Right cardiac atrium (tissue), 5 donors: ENCODE measurements at places on chromosomes 4 and X. TPM values are rescaled to one million over a fixed set of nuclear protein-coding genes. Genes with fewer than 3 reads are reported as not detected.

CAPN6 gene
- total RNA-seq: not detected

PORCN gene
- 16.1 TPM for total RNA-seq

DNA sequence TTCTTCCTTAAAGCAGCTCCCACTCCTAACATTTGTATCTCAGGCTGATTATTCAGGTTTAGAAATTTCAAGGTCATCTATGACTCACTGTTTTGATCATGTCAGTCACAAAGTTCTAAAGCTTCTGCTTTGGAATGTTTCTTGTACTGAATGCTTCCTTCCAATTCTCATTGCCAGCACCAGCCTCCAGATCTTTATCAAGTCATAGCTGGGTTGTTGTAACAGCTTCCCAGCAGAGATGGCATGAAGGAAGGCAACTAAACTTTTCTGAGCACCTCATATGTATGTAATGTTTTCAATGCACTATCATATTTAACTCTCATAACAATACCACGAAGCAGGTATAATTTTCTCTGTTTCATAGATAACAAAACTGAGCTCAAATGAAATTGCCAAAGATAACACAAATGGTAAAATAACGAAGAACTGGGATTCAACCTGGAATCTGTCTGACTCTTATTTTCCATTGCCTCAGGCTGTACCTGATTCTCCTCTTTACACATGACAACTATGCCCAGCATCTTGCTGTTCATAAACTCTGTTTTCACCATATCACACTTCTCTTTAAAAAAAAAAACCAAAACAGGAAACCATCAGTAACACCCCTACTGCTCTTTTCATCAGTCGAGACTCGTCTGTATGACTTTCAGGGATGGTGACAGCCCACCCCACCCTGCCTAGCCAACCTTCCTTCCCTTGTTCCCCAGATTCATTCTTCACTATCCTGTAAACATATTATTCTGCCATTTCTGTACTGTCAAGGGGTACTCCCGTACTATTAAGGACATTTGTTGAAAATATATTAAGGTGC lies 13.4 kb downstream of the TRPC3 start:
- no peak for DNase-seq

GRCh38 chr4:70399319-70399718 lies 1.6 kb downstream of the OPRPN start:
- no peak for DNase-seq

DNA sequence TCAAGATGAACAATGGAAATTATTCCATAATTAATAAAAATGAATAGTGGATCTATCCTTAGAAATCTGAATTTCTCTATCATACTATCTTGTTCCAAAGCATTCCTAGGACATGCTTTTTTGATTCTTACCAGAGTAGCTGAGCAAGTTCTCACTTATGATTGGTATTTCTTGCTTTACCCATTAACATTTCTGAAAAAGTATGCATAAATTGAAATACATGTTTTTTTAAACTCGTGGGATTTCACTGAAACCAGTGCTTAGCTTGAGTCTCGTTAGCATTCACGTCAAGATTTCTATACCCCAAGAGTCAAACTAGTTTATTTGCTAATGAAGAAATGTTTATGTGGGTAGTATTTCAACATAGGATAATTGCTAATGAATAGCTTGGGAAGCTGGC lies 89.0 kb downstream of the ELOVL6 start:
- no peak for DNase-seq

- DNase-seq: peak; percentile 62
Observed at GRCh38 chr4:113328514-113328913, 279.1 kb downstream of the ANK2 start.

CHIC2 gene
- 18.1 TPM for total RNA-seq

DNA sequence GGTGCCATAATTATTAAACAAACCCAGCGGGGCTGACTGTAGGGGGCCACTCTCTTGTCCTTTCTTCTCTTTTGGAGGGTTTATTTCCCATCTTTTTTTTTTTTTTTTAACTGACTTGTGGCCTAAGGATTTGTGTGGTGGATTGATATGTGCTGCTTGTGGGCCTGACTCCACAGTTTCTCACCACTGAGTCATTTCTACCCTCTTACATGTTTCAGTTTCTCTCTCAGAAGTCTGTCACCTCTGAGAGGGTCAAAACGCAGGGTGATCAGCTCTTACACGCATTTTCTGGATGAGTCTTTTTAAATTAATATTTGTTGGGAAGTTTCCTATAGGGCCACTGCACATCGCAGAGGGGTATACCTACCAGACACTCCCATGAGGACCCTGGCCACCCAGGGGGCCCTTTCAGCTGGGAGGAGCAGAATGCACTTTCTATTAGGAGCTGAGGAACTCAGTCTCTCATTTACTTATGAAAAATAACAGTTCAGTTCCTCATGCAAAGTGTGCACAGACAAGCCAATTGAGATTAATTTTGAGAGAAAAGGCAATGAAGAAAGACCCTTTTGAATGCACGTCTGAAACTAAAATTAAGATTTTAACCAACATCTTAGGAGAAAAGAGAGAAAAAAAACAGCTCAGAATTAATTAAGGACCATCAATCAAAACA lies 407.9 kb downstream of the TECRL start:
- DNase-seq: no peak

DNA sequence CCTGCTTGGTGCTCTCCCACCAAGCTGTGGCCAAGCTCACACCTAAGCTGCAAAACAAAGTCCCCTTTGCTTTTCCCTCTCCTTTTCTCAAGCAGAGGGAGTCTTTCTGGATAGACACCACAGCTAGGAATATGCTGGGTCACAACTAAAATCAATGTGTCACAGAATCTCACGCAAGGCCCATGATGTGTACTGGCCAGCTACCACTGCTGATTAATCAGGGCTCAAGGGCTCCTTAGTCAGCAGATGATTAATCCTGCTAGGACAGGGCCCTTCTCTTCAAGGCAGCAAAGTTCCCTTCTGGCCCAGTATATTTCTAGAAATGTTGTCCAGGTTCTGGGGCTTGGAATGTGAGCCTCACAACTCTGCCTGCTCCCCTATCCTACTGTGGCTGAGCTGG lies 32.0 kb upstream of the TENT5D start:
- DNase-seq: no peak

- DNase-seq: no peak
Observed at GRCh38 chr4:38820329-38821061, 15.9 kb upstream of the TLR1 start.

DNA sequence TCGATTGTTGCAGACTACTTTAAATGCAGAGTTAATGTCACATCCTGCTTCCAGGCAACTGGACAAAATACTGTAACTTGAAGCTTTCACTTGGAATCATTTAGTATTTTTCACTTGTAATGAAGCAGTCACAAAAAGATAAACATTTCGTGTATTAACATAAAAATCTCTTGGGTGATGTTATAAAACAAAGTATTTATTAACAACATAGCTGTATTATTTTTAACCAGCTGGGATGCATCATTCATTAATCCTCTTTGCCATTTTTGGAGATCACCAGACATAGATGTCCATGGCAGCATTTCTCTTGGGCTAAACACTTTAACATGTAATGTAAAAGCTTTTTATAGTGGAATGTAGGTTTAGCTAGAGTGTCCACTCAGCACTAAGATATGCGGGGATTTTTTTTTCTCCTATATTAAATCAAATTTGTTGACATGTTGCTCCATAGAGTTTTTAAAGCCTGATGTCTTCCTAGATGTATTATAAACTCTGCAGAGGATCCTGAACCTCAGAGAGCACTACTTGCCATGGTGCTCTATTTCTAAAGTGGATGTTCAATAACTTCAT lies 193.7 kb upstream of the SPANXN4 start:
- DNase-seq: no peak

- no peak for DNase-seq
Observed at GRCh38 chr4:185881430-185881829, 69.4 kb upstream of the SORBS2 start.

FOXR2 gene
- not detected for total RNA-seq

DNA sequence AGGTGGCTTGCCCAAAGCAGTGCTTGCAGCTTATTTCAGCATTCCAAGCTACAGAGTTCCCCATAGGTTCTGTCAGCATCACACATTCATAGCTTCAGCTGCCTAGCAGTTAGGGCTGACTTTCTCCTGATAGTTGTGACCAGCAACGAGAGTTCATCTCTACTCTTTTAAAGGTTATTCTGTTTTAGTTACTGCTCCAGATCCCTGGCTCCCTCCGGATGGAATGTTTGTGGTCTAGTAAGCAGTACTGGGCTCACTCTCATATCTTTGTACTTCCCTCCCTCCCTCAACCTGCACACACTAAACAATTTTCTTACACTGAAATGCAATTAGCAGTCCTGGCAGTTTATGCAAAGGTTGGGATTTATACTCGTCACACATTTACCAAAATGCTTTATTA lies 43.9 kb downstream of the PTTG2 start:
- DNase-seq: no peak

GRCh38 chrX:7084841-7085240 lies 62.7 kb upstream of the STS start:
- no peak for DNase-seq

DNA sequence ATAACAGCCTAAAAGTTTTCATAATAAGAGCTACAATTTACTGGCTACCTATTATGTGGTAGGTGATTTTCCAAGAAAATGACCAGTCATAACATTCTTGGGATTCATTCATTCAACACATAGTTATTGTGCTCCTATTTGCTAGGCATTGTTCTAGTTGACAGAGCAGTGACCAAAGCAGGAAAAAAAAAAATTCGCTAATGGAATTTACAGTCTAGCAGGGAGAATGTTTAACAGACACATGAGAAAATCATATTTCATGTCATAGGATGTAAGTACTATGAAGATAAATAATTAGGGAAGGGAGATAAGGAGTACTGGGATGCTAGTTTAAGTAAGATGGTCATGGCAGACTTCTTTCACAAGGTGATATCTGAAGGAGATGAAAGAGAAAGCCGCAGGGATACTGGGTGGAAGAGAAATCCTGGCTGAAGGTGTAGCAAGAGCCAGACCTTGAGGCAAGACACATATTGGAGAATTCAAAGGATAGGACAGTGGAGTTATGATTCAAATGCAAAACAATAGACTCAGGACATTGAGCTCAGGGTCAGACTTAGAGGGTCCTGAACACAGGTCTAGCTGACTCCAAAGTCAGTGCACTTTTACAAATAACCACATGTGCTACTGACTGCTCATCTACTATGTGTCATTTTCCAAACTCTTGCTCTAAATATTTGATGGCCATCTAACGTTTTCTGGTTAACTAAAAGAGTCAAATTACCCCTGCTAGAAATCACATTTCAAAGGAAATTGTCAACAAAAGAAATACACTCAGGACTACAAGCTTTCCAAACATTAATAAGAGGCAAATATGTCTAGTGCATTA lies 20.4 kb downstream of the SPCS3 start:
- no peak for DNase-seq

SPON2 gene
- 27.4 TPM for total RNA-seq

GRCh38 chr4:77538574-77539157 lies 67.0 kb upstream of the CXCL13 start:
- no peak for DNase-seq

- DNase-seq: no peak
Observed at GRCh38 chr4:19492606-19493005, 759.1 kb upstream of the SLIT2 start.

GRCh38 chr4:147853706-147854105 lies 121.8 kb downstream of the ARHGAP10 start:
- DNase-seq: no peak

ELK1 gene
- 32.3 TPM for total RNA-seq

DNA sequence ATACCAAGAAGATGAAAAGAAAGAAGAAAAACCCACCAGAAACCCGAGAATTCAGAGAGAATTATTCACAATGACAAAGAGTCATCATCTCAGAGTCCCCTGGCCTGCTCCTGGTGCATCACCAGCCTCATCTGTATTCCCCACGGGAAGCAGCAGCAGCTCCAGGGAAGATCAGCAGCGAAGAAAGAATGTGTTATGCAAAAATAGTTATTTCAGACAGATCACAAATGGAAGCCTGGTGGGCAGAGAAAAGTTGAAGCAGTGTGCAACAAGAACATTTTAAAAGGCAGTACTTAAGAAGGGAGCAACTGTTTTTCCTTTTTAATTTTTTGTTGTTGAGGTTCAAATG lies 189.2 kb downstream of the PPP3CA start:
- DNase-seq: no peak

AREG gene
- total RNA-seq: 2.7 TPM

KLHL2 gene
- total RNA-seq: 10.0 TPM

ZCCHC13 gene
- not detected for total RNA-seq

XKRX gene
- total RNA-seq: not detected

- no peak for DNase-seq
Observed at GRCh38 chrX:149374751-149375150, 130.4 kb downstream of the IDS start.

DNA sequence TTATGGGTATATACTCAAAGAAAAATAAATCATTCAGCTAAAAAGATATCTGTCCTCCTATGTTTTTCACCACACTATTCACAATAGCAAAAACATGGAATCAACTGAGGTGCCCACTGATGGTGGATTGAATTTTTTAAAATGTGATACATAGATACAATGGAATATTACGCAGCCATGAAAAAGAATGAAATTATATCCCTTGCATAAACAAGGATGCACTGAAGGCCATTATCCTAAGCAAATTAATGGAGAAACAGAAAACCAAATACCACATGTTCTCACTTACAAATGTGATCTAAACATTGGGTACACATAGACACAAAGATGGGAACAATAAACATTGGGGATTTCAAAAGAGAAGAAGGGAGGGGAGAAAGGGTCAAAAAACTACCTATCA lies 964.2 kb upstream of the IGFBP7 start:
- DNase-seq: no peak

- DNase-seq: no peak
Observed at GRCh38 chrX:119455264-119455663, 13.0 kb upstream of the SLC25A5 start.

CT45A5 gene
- not detected for total RNA-seq

DNA sequence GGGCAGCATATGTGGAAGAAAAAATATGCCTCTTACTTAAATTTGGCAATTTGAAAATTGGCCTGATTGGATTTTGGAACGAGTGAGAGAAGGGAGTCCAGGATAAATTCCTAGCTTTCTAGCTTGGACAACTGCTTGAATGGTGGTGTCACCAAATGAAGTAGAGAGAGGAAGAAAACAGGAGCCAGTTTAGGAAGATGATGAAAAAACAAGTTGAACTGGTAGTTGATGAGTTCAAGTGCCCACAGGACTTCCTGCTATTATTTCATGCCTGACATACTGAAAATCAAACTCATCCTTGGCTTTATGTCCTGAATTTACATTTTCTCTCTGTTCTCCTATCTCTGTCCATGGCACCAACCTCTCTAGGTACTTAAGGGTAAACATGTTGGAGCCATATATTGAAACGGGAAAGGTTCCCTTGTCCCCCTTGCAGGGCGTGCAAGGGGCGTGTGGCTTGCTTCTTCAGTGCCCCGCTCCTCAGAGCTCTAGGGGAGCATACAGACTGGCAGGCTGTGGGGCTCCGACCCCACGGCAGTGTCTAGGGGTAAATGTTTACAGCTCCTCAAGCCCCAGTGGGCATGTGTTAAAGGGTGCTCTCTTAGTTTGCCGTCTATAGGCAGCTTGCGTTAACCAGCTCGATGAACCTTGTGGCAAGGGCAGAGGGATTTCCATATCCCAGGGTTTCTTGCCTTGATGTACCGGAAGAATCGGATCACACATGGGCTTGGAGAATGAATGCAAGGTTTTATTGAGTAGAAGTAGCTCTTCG lies 250.7 kb upstream of the PGRMC2 start:
- no peak for DNase-seq

LAP3 gene
- 56.8 TPM for total RNA-seq

FAM47E gene
- 3.1 TPM for total RNA-seq

RAB9B gene
- 22.9 TPM for total RNA-seq

GRCh38 chr4:5638316-5638715 lies 70.0 kb downstream of the EVC2 start:
- no peak for DNase-seq

- DNase-seq: no peak
Observed at GRCh38 chr4:82744284-82744968, 54.2 kb downstream of the SCD5 start.

ZNF185 gene
- 1.4 TPM for total RNA-seq

- no peak for DNase-seq
Observed at GRCh38 chr4:53068755-53069330, 206.7 kb downstream of the RASL11B start.
